ENCODE measurements at places on chromosomes 5 and 9.

GRCh38 chr5:83750749-83751148, 30.1 kb upstream of the HAPLN1 start:
- no peak for DNase-seq

DNA sequence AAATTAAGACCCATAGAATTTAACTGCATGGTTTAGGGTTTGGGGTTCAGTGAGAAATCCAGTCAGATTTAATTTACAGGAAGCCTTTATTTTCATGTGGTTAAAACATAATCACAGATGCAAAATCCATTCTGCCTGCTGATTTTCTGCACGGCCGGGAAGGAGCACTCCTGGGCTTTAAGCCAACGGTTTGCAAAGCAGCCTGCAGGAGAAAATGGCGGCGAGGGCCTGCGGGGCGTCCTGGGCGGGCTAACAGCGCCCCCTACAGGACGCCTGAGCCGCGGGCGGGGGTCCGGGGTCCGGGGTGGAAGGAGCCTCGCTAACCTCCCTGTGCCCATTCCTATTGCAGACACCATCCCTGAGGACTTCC, 47.6 kb downstream of the THBS4 start:
- peak; percentile 67 for DNase-seq

DNA sequence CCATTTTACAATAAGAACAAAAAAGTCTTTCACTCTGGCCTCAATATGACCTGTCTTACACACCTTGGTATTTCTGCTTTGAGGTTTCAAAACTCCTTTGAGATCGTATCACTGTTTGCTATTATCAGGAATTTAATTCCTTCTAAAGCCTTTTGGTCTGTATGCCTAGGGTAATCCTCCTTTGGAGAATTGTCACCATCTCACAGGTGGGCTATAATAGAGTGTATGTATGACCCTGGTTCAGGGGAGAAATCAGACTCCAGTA, 13.7 kb downstream of the CMYA5 start:
- no peak for DNase-seq

DNA sequence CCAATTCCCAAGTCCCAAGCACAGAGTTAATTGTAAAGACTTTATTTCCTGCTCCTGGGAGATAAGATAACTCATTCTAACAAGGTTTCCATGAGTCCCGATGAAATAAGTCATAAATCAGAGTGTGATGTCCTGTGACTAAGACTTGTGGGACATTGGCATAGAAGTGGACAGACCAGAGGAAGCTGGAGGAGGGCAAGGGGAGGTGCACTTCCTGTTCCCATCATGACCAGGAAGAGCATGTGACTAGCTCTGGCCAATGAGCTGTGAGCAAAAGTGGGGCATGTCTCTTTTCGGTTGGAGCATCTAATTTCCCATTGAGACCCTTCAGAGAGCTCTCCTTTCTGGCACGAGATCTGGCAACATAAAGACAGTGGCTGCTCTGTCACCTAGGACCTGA, 100.4 kb downstream of the ZNF354C start:
- no peak for DNase-seq

- no peak for DNase-seq
Observed at GRCh38 chr5:156274453-156274852, 52.5 kb upstream of the SGCD start.

DNA sequence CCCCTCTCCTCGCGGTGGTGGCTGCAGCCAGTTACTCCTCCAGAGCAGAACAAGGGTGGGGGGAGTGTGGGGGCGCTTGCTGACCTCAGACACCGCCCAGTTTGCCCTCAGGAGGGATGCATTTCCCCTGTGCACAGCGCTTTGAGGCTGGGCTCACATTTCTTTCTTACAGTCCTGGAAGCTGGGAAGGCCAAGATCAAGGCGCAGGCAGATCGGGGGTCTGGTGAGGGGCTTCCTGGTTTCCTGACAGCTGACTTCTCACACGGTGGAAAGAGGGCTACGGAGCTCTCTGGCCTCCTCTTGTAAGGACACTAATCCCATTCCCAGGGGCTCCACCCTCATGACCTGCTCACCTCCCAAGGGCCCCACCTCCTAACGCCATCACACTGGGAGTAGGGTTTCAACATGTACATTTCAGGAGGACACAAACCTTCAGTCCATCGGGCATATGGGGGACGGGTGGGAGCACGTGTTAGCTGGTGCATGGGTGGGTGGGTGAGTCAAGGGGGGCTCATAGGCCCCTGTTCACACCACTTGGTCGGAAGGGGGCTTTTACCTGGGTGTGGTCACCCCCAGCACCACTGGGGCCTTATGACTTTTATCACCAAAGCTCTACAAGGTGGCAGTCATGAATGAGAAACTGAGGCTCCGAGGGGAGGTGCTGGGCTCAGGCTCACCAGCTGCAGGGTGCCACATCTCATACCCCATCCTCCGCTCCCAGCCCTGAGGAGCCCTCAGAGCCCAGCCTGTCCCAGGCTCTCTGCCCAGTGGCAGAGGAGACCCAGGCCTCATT, 7.7 kb upstream of the SCGB3A1 start:
- no peak for DNase-seq

DNA sequence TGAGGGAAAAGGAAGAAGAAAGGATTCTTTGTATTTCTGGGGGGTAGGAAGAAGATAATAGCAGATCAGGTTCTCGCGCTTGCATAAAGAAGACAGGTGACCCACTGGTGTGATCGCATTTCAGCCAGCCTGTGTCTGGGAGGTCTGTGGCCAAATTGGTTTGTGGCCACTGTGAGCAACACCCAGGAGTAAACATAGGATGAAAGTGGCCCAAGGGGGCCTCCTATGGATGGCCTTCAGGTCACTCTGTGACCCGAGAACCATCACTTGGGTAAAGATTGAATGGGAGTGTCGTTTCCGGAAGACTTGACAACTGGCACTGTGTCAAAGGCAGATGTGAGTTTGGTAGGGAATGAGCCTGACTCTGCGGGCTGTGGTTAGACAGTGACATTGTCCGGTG, 34.2 kb downstream of the RAI14 start:
- DNase-seq, result no peak

DNA sequence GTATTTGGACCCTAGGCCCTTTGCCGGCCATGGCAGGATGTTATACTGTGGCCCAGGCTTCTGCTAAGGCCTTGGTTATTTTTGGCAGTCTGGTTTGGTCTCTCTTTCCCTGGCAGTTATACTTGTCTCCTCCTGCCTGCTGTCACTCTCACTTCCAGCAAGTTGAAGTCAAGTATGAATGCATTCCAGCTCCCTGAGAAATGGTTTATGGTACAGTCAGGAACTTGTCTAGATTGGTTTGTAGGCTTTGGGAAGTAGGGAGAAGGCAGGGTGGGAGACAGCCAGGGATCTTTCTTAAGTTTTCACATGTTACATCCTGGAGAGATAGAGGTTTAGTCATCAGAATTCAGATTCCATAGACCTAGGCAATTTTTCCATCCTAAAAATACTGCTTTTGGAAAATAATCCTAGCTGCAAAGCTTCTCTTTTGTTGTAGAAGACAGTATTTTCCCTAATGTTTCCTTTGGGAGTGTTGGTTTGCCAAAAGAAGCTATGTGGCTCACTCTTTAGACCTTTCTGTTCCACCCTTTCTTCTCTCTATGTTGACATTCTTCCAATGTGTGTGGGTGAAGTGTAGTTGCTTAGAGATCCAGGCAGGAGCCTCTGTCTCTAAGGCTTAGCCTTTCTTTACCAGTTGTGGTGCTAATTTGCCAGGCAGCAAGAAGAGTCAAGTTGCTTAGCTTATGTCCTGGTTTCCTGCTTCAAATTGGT, 2.5 kb upstream of the KDM3B start:
- DNase-seq, result no peak

All from left renal cortex interstitium (tissue), 4 donors.